ENCODE measurements at places on chromosomes 16 and 17.
A peak's percentile ranks its signal among the peaks of the same experiment; 100 is the strongest.

GRCh38 chr17:17545031-17545820 lies 46.3 kb downstream of the PEMT start:
- DNase-seq: no peak
- H3K27me3 ChIP-seq: no peaks in the 10 kb centered on the region
- no peak overlapping the region for H3K27ac ChIP-seq
- no peak overlapping the region for H3K4me3 ChIP-seq
- no peaks in the 10 kb centered on the region for H3K36me3 ChIP-seq
- peaks cover 12% of the 10 kb centered on the region for H3K4me1 ChIP-seq

DNA sequence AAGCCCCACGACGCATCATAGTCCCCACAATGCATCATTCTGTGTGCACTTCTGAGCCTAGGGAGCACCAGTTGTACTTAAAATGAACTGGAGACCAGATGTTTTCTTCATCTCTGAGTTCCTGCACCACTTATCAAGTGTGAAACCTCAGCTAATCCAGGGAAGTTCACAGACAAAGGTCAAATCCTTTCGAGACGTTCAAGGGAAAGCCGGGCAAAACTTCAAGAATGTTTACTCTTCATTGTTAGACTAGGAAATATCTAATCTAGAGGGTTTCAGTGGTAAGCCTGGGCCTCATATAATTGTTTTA lies 4.6 kb upstream of the PMP22 start:
- H3K27ac ChIP-seq: no peak overlapping the region
- no peak for DNase-seq
- no peaks in the 10 kb centered on the region for H3K36me3 ChIP-seq
- peaks cover 4% of the 10 kb centered on the region for H3K4me1 ChIP-seq
- no peaks in the 10 kb centered on the region for H3K27me3 ChIP-seq

DNA sequence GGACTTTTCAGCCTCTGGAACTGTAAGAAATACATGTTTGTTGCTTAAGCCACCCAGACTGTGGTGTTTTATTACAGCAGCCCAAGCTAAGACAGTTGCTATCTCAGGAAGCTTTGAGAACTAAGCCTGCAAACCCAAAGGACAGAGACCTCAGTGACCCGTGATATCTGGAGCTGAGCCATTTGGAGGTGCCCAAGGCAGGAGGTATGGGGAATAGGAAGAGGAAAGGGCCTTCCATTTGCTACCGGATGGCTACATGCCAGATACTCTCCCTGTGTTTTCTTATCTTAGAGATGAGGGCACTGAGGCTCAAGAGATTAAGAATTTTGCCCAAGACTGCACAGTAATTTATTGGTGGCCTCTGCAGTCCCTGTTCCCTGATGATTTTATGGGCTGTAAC lies 622.1 kb upstream of the CDH5 start:
- H3K27ac ChIP-seq: no peak overlapping the region
- no peak for DNase-seq
- H3K4me1 ChIP-seq: no peaks in the 10 kb centered on the region
- no peaks in the 10 kb centered on the region for H3K36me3 ChIP-seq

- H3K36me3 ChIP-seq: peaks cover 40% of the 10 kb centered on the region
- peaks cover under 1% of the 10 kb centered on the region for H3K4me1 ChIP-seq
- DNase-seq: peak; percentile 56
- H3K27me3 ChIP-seq: no peaks in the 10 kb centered on the region
Measured at GRCh38 chr16:69937465-69937951, 13.6 kb upstream of the CLEC18A start.

- H3K27ac ChIP-seq: no peak overlapping the region
- no peaks in the 10 kb centered on the region for H3K4me1 ChIP-seq
- no peaks in the 10 kb centered on the region for H3K27me3 ChIP-seq
- no peak for DNase-seq
Measured at GRCh38 chr17:69960755-69961154, 114.3 kb upstream of the KCNJ16 start.

- H3K4me1 ChIP-seq: no peaks in the 10 kb centered on the region
- H3K27me3 ChIP-seq: no peaks in the 10 kb centered on the region
- no peak for DNase-seq
- no peak overlapping the region for H3K27ac ChIP-seq
- H3K36me3 ChIP-seq: no peaks in the 10 kb centered on the region
- H3K4me3 ChIP-seq: no peak overlapping the region
Measured at GRCh38 chr16:6110346-6110745, 1012.8 kb upstream of the EEF2KMT start.

GRCh38 chr16:4172070-4172469 lies 55.8 kb upstream of the ADCY9 start:
- no peaks in the 10 kb centered on the region for H3K4me1 ChIP-seq
- H3K27me3 ChIP-seq: no peaks in the 10 kb centered on the region
- no peaks in the 10 kb centered on the region for H3K36me3 ChIP-seq
- no peak overlapping the region for H3K4me3 ChIP-seq
- H3K27ac ChIP-seq: no peak overlapping the region
- peak; percentile 57 for DNase-seq

DNA sequence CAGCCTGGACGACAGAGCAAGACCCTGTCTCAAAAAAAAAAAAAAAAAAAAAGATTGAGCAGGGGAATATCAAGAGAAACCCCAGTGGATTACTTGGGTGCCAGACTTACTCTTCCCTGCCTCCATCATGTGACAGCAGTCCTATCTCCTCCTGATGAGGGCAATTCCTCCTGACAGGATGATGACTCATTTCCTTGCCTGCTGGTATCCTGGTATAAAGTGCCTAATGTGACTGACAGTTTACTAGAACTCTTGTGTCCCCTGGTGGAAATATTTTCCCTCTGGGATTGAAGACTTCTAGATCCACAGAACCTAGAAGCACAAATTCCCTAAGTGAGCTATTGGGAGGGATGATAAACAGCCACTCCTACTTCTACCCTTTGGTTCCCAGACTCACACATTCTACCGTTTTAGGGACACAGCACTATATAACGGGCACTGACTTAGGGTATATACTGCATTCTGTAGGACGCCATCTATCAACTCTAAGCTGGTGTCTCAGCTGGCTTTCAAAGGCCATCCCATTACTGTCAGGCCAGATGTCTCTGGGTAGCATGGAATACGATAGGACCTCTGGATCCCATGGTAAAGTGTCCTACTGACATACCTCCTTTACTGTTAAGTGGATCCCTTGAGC lies 114.6 kb upstream of the MED13 start:
- H3K27me3 ChIP-seq: no peaks in the 10 kb centered on the region
- H3K4me1 ChIP-seq: no peaks in the 10 kb centered on the region
- peak; percentile 77 for DNase-seq
- no peaks in the 10 kb centered on the region for H3K36me3 ChIP-seq

DNA sequence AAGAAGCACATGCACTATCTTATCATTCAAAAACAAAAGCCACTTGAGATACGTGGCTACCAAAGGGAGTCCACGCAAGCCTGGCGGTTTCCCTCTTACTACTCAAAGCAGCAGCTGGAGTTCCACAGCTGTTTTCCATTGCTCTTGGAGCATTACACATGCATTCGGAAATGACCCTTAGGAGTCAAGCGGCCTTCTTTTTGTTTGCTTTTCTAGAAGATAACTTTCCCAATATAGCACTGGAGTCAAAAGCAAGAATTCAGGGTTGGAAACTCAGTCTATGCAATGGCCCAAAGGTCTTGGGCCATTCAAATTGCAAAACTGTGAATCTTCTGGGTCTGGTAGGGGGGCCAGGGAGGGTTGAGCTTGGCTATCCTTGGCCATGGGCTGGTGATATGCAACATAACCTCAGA lies 97.8 kb upstream of the MAF start:
- no peaks in the 10 kb centered on the region for H3K36me3 ChIP-seq
- H3K4me3 ChIP-seq: no peak overlapping the region
- peak; percentile 51 for DNase-seq
- H3K4me1 ChIP-seq: no peaks in the 10 kb centered on the region
- no peaks in the 10 kb centered on the region for H3K27me3 ChIP-seq
- no peak overlapping the region for H3K27ac ChIP-seq

GRCh38 chr16:24852281-24852721 lies 6.5 kb downstream of the SLC5A11 start:
- no peak overlapping the region for H3K27ac ChIP-seq
- no peaks in the 10 kb centered on the region for H3K36me3 ChIP-seq
- no peaks in the 10 kb centered on the region for H3K4me1 ChIP-seq
- no peak for DNase-seq

GRCh38 chr16:75679366-75679765 lies 2.6 kb upstream of the CPHXL2 start:
- DNase-seq: no peak
- H3K36me3 ChIP-seq: no peaks in the 10 kb centered on the region
- H3K4me3 ChIP-seq: no peak overlapping the region
- H3K27me3 ChIP-seq: no peaks in the 10 kb centered on the region

GRCh38 chr17:44257815-44258760 lies 9.8 kb downstream of the SLC4A1 start:
- DNase-seq: no peak
- H3K27ac ChIP-seq: no peak overlapping the region
- H3K36me3 ChIP-seq: no peaks in the 10 kb centered on the region

- DNase-seq: no peak
- H3K27ac ChIP-seq: no peak overlapping the region
- H3K27me3 ChIP-seq: no peaks in the 10 kb centered on the region
- peaks cover 3% of the 10 kb centered on the region for H3K4me1 ChIP-seq
- no peak overlapping the region for H3K4me3 ChIP-seq
Measured at GRCh38 chr16:4426722-4427372, 1.2 kb downstream of the DNAJA3 start.

GRCh38 chr16:85077039-85077438 lies 35.2 kb downstream of the CIBAR2 start:
- no peaks in the 10 kb centered on the region for H3K27me3 ChIP-seq
- H3K4me1 ChIP-seq: peaks cover 7% of the 10 kb centered on the region
- H3K36me3 ChIP-seq: peaks cover 15% of the 10 kb centered on the region
- no peak overlapping the region for H3K4me3 ChIP-seq

GRCh38 chr16:89565506-89566372 lies 5.3 kb downstream of the RPL13 start:
- H3K27me3 ChIP-seq: no peaks in the 10 kb centered on the region
- H3K36me3 ChIP-seq: peaks cover 35% of the 10 kb centered on the region
- peaks cover 19% of the 10 kb centered on the region for H3K4me1 ChIP-seq
- DNase-seq: peak; percentile 48

GRCh38 chr17:62780951-62781350 lies 27.2 kb downstream of the MARCHF10 start:
- no peaks in the 10 kb centered on the region for H3K27me3 ChIP-seq
- H3K36me3 ChIP-seq: no peaks in the 10 kb centered on the region

DNA sequence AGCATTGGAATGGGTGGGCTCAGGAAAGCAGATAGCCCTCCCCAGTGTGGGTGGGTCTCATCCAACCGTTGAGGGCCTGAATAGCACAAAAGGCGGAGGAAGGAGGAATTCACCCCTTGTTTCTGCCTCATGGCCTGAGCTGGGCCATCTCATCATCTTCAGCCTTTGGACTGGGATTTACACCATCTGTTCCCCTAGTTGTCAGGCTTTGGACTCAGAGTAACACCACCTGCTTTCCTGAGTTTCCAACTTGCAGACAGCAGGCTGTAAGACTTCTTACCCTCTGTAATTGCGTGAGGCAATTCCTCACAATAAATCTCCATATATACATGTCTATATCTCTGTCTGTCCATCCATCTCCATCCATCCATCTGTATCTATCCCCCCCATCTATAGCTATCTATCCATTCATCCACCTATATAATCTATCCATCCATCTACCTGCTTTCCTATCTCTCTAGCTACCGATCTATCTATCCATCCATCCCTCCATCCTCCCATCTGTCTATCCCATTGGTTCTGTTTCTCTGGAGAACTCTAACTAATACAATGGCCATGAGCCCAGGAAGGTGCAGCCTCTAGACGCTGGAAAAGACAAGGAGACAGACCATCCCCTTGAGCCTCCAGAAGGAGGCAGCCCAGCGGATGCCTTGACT lies 21.3 kb downstream of the DNAH17 start:
- no peaks in the 10 kb centered on the region for H3K27me3 ChIP-seq
- H3K4me1 ChIP-seq: no peaks in the 10 kb centered on the region
- no peak overlapping the region for H3K4me3 ChIP-seq
- DNase-seq: no peak
- H3K27ac ChIP-seq: no peak overlapping the region

- H3K4me3 ChIP-seq: no peak overlapping the region
- H3K27ac ChIP-seq: no peak overlapping the region
- no peak for DNase-seq
- H3K36me3 ChIP-seq: no peaks in the 10 kb centered on the region
- peaks cover 2% of the 10 kb centered on the region for H3K27me3 ChIP-seq
- peaks cover 16% of the 10 kb centered on the region for H3K4me1 ChIP-seq
Measured at GRCh38 chr17:35797370-35797769, 1.9 kb upstream of the MMP28 start.

DNA sequence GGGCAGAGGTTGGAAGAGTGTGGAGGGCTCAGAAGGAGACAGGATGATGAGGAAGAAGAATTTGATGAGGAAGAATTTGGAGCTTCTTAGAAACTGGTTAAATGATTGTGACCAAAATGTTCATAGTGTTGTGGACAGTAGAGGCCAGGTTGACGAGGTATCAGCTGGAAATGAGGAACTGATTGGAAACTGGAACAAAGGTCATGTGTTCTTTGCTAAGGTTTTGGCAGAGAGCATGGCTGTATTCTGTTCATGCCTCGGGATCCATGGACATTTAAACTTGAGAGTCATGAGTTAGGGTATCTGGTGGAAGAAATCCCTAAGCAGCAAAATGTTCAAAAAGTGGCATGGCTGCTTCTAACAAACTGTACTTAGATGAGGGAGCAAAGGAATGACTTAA lies 19.3 kb downstream of the CHMP6 start:
- no peak overlapping the region for H3K4me3 ChIP-seq
- H3K4me1 ChIP-seq: peaks cover 2% of the 10 kb centered on the region
- no peak for DNase-seq

DNA sequence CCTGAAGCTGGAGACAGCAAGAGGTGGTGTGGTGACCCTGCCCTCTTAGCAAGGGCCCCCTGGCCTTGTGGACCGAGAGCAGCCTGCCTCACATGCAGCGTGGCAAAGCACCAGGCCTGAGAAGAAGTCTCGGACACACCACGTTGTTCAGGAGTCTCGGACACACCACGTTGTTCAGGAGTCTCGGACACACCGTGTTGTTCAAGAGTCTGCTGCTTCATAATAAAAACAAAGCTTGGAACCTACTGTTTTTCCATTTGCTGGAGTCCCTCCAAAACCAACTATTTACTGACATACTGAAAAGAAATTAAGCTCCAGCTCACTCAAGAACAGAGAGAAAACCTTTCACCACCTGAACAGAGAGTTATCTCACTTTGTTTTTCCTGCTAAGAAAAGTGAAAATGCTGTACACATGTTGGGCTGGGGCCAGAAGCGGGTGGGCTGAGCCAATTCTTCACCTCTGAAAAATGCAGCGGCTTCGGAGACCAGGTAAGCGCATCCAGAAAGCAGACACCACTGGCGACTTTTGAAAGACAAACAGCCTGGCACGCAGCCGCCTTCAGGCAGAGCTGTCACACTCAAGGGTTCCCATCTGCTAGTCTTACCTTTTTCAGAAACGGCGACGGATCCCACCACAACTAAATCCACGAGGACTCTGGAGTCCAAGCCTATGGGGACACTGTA lies 8.9 kb downstream of the MTHFSD start:
- no peak for DNase-seq
- no peak overlapping the region for H3K4me3 ChIP-seq
- no peaks in the 10 kb centered on the region for H3K27me3 ChIP-seq
- no peaks in the 10 kb centered on the region for H3K4me1 ChIP-seq

All from trophoblast cell (in vitro differentiated cells and primary cell).